ENCODE measurements at places on chromosomes 11 and 22.

DNA sequence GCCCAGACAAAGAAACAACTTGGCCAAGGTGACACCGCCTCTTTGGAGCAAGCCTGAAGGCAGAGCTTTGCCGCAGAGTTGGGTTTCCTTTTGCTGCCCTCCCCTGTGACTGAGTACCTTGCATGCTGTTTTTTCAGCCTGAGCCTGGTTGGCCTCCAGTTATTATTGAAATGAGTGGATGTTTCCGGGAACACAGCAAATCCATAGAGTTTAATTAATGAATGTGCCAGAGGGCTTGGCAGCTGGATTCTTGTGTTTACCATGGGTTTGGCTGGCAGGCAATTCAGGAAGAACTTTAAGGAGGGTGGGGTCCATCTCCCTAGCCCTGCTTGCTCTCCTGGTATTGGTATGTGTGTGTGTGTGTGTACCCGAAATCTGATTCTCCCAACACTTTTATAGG is 65.6 kb upstream of the CRYBB3 start:
- no peak for DNase-seq

- no peak for DNase-seq
These were observed 1.8 kb downstream of the TNRC6B start for GRCh38 chr22:40179526-40179925.

DNA sequence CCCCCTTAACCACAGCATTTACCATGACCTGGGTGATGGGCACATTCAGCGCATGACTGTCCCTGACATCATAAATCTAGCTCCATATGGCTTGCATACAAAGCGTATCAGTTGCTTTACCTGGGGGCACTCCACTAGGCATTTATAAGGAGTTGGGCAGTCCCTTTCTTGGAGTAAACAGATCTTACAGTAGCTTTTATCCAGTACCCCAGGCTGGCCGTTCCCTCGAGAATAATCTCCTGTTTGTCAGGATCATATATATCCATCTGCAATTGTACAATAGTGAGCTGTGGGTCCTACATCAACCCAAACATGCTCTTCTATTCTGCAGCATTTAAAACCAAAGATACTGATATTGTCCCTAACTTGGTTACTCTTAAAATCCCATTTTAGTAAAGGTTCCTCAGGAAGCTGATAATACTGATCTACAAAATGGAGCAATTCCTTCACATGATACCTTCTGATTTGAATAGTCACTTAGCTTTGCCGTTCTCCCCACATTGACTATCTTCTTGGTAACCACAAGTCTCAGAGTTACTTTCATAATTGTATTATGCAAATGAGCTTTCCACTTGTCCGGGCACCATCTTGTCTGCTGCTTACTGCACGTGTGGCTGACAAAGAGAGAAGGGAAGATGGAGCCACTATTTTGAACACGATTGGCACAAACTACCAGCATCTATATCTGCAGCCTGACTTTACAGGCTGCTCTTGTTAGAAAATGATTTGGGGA is 205.0 kb downstream of the CWF19L2 start:
- no peak for DNase-seq

DNA sequence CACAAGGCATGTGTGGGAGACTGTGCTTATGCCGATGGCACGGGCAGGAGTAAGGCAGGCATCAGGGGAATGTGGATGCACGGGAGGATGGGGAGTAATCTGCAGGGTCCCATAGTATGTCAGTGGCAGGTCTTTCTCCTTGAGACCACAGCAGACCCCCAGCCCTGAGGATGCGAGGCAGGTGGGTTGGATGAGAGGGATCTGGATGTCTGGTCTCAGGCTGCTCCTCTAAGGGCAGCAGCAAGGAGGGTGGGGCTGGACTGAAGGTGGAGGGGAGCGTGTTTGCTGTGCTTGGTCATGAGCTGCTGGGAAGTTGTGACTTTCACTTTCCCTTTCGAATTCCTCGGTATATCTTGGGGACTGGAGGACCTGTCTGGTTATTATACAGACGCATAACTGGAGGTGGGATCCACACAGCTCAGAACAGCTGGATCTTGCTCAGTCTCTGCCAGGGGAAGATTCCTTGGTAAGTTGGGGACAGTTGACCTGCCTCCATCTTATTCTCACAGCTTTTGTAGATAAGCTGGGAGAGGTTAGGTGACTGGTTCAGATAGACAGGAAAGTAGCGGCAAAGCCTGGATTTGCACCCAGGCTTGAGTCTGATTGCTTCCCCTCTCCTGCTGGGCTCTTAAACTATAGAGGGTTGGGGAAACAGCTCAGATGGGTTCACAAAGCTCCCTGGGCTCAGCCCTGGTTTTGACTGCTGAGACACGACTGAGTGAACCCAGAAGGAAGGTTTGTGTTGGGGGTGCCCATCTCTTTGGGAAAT is at the start of gene APOL1:
APOL1 (plus strand) TSS at position 380 of the 769 bp plus-strand sequence. CDS start 1,823 bp downstream, outside the sequence.
- DNase-seq, result no peak

- DNase-seq, result no peak
These were observed 28.4 kb upstream of the CRTAM start for GRCh38 chr11:122809866-122810265.

- no peak for DNase-seq
These were observed 4.3 kb downstream of the MPST start for GRCh38 chr22:37023743-37024338.

GRCh38 chr11:12007230-12007593 is 1.2 kb downstream of the DKK3 start:
- DNase-seq, result no peak

DNA sequence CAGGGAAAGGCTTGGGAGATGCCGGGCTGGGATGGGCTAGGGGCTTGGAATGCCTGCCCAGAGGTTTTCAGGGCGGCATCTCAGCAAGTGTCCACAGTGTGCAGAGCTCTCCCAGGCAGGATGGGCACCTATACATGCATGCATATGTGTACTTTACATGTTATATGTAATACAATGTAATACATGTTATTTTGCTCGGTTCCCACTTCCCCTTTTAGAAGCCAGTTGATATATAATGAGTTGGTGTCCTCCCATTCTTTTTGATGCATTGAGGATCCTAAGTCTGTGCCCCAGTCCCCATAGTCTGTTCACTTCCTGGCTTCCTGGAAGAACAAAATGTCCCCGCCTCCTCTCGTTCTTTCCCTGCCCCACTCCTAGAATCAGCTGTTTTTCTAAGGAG is 20.1 kb upstream of the EIF3D start:
- DNase-seq, result no peak

DNA sequence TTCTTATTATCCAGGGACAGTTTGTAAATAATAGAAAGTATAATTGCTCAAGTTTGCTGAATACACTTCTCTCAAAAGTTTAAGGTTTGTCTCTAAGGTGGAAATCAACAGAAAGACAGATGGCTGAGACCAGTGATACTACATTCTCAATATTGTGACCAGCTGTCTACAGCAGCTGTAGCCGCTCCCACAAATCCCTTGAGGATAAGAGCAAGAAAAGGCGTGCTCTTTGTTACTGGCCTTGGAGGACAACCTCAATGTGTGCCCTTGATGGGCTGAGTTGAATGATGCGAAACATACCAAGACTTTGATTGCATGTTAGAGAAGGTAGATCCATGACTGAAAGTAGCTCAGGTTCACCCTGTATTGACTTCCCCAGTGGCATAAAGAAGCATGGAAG is 6.1 kb downstream of the OR6M1 start:
- DNase-seq, result no peak

DNA sequence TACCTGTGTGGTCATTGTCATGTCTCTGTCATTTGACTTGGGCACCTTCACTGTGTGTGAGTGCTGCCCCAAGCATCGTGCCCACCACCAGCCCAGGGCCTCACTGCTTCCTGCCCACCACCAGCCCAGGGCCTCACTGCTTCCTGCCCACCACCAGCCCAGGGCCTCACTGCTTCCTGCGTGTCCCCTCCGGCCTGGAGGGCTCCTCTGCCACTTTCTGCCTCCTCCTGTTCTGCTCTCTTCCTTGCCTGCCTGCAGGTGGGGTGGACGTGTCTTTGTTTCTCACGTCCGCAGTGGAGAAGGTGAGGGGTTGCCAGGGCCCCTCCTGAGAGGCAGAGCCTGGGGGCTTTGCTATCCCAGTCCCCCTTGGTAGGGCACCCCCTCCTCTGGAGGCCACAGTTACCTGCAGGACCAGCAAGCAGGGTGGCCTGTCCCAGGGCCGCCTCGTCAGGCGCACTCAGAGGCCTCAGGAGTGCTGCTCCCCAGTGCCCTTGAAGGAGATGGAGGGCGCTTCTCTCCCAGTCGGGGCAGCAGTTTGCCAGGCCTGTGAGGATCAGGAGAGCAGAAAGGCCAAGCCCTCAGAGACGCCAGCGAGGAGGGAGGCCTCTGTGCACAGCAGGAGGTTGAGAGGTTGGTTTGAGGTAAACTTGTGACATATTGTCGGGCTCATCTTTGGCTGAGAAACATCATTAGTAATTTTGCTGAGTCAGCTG is 290.7 kb downstream of the TBC1D22A start:
- DNase-seq, result no peak

GRCh38 chr11:41201156-41201555 is 258.3 kb downstream of the LRRC4C start:
- DNase-seq, result peak; percentile 32

DNA sequence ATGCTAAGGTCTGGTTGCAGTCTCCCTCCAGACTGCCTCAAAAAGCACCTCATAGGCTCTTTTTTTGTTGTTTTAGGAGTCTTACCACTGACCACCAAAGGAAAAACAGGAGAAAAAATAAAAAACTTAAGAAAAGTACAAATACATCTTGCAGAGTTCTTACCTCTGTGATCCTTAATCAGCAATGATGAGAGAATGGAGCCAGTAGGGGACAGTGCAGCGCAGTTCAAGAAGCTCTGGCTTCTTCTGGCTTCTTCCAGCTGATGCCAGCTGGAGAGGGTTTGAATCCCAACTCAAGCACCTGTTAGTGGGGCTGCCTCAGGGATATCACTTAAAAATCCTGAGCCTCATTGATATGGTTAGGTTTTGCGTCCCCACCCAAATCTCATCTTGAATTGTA is 223.3 kb upstream of the ISX start:
- DNase-seq, result no peak

DNA sequence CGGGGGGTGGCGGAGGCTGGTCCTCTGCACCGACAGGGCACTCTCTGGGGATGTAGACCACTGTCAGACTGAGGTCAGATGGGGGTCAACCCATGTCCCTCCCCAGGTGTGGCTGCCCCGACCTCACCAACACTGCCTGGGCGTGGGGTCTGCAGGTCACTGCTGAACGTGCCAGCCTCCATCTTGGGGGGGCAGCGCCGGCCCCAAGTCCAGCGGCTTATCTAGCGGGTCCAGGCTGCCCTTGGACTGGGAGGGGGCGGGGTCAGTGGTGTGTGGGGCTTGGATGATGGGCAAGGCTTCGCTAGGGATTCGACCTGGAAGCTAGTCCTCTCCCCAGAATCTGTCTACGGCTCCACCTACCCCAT is 178.2 kb downstream of the IGLL1 start:
- DNase-seq, result no peak

- DNase-seq, result no peak
These were observed 12.2 kb downstream of the DGCR2 start for GRCh38 chr22:19110064-19110458.

- DNase-seq, result no peak
These were observed 1.6 kb downstream of the RAC2 start for GRCh38 chr22:37242395-37242918.

- no peak for DNase-seq
These were observed 197.7 kb upstream of the CTSC start for GRCh38 chr11:88535266-88535665.

GRCh38 chr11:12235947-12236743 is 125.8 kb downstream of the MICAL2 start:
- DNase-seq, result peak; percentile 27

DNA sequence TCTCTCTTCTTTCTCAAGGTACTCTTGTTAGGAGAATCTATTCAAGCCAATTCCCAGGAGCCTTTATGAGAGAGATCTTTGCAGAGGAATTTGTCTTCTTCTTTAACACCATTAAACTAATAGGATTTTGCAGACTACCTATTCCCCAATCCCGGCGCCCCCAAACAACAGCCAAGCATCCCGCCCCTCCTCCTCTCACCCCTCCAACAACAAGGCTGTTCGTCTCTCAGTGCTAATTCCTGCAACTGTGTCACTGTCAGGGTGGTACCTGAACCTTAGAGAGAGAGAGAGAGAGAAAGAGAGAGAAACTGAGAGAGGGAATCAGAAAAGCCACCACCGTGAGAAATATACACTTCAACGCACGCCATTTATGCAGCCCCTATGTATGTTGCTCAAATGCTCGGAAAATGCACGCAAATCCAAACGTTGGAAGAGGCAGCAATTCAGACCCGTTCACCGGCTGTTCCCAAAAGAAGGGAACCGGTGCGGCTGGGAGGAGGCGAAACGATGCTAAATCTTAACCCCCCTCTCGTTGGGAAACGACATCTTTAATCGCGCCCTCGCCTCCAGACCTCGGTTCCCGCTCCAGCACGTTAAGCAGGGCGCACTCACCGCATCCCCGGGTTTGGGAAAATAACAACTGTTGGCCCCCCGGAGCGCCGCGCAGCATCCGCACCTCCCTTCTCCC is 961 bp downstream of the KCNA4 start:
- no peak for DNase-seq

DNA sequence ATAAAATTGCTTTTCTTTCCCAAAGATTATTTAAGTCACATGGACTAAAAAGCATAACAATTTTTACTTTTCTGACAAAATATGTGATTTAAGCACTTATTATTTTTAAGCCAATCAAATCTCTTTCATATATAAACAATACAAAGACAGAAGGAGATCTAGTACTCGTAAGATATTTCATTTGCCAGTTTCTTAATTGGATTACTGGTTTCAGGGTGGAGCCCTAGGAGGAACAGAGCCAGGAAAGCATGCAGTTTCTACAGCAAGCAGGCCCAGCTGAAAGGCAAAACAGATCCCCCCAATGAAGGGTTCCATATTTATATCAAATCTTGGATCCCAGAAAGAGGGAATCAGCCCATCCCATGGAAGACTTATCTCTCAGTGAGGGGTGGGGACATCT is 177.0 kb downstream of the KIF18A start:
- DNase-seq, result no peak

DNA sequence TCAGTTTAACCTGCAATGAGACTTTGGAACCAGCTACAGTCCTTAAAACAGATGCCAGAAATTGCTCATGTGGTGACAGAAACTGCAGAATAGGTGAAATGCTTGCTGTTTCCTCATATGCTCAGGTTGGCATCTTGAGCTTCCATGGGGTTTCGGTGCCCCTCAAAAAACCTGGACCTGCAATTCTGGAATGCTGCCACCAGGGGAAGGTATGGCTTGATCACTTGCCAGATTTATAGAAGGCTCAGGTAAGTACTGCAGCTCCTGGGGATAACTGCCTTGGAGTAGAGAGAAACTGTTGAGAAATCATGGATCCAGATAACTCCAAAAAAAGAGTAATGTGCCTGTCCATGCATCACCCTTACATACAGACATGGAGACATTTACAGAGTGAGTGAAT is 113.0 kb downstream of the CTTN start:
- DNase-seq, result no peak
